Stimulated activated CD4-positive, alpha-beta T cell treated with anti-CD3 and anti-CD28 coated beads, Interleukin-4, amount 100 ng/mL, for 1 hour (primary cell): ENCODE measurements at places on chromosomes 1 and 21.

DNA sequence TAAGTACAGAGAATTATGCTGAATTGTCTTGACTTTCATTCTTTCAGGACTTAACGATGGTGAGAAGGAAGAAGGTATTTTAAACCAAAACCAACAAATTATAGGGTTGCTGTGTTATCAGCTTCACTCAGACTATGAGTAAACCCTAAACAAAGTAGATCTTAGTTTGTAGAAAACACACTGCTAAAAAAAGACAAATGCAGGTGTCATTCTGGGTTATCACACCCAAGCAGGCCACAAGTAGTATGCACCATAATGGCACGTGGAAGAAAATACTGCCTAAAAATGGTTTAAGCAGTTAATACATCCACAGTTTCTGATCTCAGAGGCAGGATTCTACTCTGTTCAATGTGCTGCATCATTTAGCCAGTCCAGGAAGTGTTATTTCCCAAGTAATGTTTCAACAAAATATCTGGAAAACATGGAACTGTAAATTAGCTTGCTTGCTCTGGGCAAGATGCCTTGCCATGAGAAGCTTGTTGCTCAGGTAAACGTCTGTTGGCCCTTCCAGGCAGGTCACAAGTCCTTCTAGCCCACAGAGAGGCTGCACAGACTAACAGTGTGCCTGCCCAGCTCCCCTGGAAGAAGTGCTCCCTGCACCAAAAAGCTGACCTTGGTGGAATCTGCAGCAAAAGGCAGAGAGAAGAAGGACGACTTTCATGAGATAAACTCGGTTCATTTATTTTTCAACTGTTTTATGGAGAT lies 4.1 kb downstream of the DIPK1A start:
- DNase-seq: no peak

- DNase-seq: no peak
Measured at GRCh38 chr1:47967864-47968555, 29.2 kb downstream of the TRABD2B start.

DNA sequence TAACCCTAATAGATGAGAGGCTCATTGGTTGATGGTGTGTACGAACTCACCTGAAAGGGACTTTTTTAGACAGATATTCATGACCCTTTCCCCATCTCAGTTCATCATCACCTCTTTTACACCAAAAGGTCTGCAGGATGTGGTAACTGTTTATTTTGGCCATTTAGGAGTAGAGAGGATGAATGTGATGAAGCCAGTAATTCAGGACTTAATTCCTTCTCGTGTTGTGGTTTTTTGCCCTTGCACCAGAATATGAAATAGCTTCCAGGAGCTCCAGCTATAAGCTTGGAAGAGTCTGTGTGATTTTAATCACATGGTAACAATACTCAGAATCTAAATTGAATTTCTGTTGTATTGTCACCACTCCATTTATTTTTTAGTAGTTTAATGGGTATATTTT lies 189.4 kb upstream of the KCTD3 start:
- DNase-seq: no peak

GRCh38 chr1:7098641-7099040 lies 313.4 kb downstream of the CAMTA1 start:
- DNase-seq: no peak

GRCh38 chr1:39026866-39027507 lies 837 bp downstream of the NDUFS5 start:
- no peak for DNase-seq

GRCh38 chr1:150021191-150021694 lies 10.7 kb upstream of the OTUD7B start:
- no peak for DNase-seq

- DNase-seq: no peak
Measured at GRCh38 chr1:223835754-223836153, 10.0 kb downstream of the TP53BP2 start.

- no peak for DNase-seq
Measured at GRCh38 chr1:3503525-3503886, 49.0 kb downstream of the ARHGEF16 start.

- peak; percentile 57 for DNase-seq
Measured at GRCh38 chr1:203480525-203481084, 5.0 kb downstream of the PRELP start.
